Stimulated activated CD8-positive, alpha-beta memory T cell treated with anti-CD3 and anti-CD28 coated beads, Interleukin-7, amount 100 ng/mL, for 1 hour (primary cell): ENCODE measurements at places on chromosomes 7 and 10.

DNA sequence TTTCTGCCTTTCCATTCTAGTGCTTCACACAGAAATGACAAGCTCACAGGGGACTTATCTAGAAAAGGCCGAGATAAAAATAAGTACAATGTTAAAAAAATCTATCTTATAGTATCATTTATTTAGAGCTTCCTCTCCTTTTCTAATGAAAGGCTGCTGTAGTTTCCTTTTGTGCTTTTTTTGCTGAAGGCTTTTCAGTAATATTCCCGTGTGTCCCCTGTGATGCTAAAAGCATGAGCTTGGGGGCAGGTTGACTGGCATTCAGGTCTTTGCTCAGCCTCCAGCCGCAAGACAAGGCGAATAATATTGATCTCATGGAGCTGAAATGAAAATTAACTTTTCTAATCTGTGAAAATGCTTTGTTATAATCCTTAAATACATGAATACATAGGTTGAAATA lies 143.0 kb downstream of the ST7 start:
- no peak for DNase-seq

GRCh38 chr10:29648983-29649268 lies 14.2 kb upstream of the SVIL start:
- no peak for DNase-seq

- no peak for DNase-seq
These were observed 66.0 kb downstream of the RSU1 start for GRCh38 chr10:16751244-16751643.

DNA sequence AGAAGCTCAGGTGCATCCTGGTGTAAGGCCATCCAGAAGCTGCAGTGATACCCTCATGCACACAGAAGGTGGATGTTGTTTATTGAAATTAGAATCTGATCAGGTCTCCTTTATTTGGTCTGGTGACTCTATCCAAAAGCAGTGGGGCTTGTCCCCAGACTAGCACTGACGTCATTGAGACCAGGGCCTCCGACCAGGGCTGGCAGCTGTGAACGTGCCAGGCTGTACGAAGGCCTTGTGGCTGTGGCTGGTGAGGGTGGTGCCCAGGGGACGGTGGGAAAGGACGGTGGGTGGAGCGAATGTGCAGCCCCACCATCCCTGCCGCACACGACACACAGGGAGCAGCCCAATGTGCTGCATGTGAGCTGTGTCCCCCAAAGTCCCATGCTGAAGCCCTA lies 160.0 kb downstream of the ADARB2 start:
- DNase-seq = no peak

GRCh38 chr7:68622500-68622899 lies 975.8 kb upstream of the AUTS2 start:
- DNase-seq = no peak

DNA sequence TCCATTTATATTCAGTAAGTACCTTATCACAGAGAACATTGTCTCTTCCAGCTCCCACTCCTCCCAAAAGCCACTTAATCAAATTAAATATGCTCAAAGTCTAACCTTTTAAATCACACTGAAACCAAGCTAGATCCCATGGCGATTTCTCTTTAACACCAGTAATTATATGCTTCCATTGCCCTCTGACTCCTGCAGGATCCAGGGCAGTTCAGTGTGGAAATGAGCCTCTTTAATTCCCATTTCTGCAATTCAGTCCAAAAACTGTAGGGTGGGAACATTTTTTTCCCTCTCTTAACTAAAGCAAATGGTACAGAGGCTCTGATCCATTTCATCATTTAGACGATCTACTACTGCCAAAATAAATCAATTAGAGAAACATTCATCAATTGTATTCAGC lies 872.3 kb upstream of the PHF14 start:
- no peak for DNase-seq

DNA sequence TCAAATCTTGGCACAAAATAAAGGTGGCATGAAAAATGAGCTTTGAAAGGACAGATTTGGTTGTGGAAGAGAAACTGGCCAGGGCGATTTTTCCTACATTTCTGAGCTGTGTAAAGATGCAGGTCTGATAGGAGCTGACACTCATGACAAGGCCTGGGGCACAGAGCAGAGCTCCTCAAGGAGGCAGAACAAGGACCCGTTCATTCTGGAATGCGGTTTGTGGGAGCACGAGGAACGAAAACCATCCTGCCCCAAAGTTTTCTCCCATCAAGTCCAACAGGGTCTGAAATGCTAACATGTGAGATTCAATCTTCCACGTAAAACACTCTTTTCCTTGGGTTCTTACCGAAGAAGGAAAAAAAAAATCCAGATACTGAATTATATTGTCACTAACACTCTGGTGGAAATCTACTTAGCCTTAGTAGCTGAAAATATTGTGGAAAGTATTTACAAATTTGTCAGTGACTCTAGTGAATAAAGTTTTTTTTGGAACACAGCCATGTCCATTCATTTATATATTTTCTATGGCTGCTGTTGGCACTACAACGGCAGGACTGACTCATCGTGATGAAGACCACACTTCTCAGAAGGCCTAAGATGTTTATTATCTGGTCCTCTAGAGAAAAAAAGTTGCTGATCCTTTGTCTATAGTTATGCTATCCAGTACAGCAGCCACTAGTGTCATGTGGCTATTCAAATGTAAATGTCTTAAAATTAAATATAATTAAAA lies 215.7 kb downstream of the BAMBI start:
- DNase-seq = no peak

DNA sequence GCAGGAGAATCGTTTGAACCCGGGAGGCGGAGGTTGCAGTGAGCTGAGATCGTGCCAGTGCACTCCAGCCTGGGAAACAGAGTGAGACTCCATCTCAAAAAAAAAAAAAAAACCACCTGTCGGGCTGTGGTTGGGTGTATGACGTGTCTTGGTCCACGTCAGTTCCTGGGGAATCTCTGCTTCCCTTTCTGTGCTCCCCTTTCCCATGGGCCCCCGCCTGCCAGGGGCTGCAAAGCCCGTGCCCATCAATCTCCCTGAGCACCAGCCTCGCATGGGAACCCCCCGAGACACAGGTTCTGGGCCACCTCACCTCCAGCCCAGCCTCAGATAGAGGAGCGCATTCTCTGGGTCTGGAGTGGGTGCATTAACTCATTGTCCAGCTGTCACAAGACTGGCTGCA lies 2.3 kb upstream of the SH2B2 start:
- no peak for DNase-seq

DNA sequence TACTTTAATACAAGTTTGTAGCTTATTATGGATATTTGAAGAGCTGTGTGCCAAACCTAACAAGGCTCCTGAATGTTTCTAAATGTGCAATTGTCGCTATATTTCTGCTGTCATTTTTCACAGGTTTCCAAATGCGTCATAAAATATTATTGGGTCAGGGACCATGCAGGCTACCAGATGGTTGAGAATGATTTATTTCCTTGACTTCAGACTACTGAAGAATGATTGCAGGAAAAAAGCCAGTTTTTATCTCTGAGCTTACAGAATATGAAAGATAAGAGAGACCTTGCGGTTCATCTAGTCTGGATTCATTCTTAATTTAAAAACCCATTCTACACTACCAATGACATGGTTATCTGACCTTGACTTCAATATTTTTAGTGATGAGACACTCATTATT lies 55.2 kb downstream of the TSPAN12 start:
- no peak for DNase-seq

DNA sequence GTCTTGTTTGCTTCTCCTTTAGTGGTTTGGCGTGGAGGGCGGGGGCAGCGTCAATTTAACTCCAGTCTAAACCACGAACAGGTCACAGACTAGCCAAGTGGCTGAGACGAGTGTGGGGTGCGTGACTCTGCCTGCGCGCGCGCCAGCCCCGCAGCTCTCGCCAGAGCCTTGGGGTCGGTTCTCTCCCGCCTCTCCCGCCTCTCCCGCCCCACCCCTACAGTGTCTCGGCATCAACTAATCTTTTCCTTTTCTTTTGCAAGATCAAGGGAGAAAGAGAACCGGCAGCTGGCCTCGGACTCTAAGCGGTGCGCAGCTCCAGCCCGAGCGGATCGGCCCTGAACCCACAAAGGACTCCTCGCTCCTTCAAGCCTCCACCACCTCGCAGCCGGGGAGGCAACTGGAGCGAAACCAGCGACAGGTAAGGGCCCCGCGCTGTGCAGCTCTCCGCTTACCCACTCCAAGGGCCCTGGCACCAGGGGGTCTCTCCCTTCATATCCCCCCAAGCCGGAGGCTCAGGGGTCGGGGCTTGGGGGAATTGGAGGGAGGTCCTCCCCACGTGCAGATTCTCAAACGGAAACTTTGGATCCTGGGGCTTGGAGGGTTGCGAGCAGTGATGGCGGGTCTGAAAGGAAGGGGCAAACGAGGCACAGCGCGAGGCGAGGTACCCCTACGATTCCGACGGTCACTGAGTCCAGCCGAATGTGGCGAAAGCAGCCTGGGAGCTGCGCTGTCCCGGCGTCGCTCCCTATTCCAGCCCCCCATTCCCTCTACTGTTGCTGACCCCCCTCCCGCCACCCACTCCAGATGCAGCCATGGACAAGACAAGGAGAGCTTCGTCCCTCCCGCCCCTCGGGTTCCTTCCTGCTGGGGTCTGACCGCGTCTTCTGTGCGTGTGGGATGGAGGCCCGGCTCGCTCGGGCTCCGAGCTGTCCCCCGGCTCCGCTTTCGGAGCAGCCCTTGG lies 829 bp downstream of the CHRM2 start:
- no peak for DNase-seq

DNA sequence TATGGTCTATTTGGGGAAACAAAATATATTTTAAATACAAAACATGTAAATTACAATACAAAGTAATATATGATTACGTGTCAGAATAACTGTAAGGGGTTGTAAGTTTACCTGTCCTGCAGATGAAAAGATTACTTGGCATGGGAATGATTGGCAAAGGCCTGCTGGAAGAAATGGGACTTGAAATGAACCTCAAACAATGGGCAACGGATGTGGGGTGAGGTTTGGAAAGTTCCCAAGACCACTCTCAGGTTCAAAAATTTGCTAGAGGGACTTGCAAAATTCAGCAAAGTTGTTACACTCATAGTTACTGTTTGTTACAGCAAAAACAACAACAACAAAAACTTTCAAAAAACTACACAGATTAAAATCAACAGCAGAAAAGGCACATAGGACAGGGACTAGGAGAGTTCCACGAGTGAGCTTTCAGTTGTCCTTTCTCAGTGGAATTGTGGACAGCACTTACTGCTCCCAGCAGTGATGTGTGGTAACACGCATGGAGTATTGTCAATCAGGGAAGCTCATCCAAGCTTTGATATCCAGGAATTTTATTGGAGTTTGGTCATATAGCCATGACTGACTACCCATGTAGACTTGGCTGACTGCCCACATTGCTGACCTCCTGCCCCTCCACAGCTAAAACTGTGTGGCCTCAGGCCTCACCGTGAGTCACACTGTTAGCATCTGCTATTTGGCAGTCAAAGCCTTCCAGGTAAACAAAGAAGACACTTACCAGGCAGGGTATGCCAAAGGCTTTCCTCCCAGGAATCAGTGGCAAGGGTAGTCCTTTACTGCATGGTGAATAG lies 43.8 kb downstream of the EXOC6 start:
- no peak for DNase-seq

DNA sequence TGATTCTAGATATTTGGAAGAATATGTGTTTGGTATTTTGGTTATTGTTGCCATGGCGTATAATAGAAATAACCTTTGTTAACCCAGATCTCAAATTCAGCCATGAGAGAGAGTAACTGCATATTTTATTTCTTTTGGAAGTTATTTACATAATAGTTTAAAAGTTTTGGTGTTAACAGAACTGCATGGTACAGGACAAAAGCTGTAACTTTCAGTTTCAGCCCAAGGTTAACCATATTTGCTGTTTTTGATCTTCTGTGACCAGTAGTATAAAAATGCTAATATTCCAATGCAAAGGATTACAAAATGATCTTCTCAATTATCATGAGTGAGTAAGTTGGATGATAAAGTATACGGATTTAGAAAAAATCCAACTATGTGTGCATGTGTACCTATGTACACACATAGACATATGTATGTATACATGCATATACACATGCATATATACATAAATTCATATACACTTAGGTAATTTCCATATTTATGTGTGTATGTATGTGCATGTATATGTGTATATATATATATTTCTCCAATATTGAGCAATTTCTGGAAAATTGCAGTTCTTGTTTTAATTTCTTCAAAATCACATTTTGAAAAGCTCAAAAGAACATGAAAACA lies 38.0 kb upstream of the PIP4K2A start:
- DNase-seq = no peak

DNA sequence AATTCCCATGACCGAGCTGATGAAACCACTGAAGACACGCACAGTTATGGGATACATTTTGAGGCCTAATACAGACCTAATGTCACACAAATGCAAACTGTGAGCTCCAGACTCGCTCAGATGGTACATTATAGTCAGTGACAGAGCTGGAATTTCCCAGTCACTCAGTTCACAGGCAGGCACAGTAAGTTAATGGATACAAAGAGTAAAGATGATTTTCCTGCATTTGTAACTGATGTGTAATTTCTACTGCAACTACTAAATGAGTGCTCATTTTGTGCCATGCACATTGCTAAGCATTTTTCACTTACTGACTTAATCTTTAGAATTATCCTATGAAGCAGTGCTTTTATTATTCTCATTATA lies 56.5 kb downstream of the ENO4 start:
- no peak for DNase-seq

- no peak for DNase-seq
These were observed 334.8 kb downstream of the TNS3 start for GRCh38 chr7:47247132-47247531.

GRCh38 chr10:48192881-48193450 lies 81.5 kb downstream of the FRMPD2 start:
- no peak for DNase-seq

- DNase-seq = no peak
These were observed 115.1 kb upstream of the MEOX2 start for GRCh38 chr7:15801551-15801950.

DNA sequence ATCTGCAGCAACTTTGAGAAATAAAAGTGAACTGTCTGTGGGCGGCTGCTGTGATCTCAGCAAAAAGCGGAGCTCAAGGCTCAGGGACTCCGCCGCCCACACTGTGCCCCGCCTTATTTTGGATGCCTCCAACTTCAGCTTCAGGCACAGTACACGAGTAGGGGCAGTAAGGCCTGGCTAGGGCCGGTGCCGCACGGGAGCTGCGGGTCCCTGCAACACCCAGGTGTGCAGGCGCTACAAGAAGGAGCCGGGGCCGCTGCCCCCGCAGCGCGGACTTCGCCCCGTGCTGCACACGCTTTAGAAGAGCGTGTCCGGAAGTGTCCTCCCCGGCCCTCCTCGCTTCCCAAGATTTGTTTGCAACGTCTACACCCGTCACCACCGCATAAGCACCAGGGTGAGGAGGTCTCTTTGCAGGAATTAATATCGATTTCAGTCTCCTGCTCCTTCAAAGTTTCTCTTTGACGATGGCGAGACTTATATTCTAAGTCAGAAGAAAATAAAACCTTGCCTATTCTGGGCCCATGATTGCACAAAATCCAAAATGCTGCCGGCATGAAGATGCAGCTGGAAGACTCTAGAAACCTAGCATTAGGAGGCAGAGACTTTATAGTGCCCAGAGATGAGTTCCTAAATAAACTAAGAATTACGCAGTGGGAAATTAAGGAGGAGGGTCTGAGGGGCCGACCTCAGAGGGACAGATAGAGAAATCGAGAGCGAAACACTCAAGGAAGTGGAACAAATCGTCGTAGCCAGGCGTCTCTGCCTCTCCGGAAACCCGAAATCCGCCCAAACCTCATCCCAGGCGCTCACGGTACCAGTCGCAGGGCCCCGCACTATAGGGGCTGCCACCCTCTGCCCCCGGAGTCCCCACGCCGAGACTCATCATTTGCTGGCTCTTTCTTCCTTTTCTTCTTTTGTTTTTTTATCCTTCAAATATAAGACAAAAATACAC lies 6.4 kb downstream of the VAX1 start:
- no peak for DNase-seq

GRCh38 chr7:123431075-123431614 lies 103.2 kb downstream of the IQUB start:
- DNase-seq = no peak
